PC-3 (cell line): ENCODE measurements at places on chromosomes 5 and 9. TPM values are rescaled to one million over a fixed set of nuclear protein-coding genes. Genes with fewer than 3 reads are reported as not detected.

DNA sequence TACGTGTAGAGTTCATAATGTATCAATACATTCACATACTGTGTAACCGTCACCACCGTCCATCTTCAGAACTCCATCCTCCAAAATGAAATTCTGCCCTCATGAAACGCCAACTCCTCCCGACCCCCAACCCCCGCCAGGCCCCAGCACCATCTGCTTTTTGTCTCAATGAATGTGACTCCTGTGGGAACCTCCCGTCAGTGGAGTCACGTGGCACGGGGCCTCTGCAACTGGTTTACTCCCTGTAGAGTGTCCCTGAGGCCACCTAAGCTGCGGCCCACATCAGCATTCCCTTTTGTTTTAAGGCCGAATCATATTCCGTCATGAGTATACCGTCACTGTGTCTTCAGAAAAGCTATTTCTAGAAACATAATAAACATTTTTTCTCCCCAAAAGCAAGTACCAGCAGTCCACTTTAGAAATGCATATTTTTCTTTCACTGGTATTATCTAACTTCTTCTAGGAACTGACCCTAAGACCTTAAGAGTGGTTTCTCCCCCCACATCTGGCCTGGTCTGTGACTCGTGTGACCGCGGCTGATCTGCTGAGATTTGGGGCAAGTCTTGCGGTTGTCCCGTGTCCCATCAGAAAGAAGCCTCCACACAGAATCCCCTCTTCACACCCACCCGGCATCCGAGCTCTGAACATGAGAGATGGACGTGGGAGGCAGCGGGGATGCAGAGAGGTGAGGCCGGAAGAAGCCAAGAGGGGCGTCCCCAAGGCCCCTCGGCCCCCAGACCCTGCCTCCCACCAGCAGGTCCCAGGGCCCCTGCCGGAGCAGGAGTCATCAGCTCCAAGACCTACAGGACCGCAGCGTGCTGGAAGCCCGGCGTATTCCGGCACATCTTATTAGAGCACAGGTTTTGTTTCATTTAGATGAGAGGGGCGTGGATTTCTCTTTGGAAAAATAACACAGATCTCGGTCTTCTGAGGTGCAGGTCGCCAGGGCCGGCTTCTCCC, 38.3 kb downstream of the SLC6A3 start:
- no peak overlapping the region for H3K4me3 ChIP-seq
- no peak for DNase-seq
- H3K27ac ChIP-seq = no peak overlapping the region
- H3K4me1 ChIP-seq = no peaks in the 10 kb centered on the region

- peak; percentile 75 for DNase-seq
- no peak overlapping the region for H3K4me3 ChIP-seq
- no peaks in the 10 kb centered on the region for H3K27me3 ChIP-seq
- H3K27ac ChIP-seq = no peak overlapping the region
These were observed 33.6 kb downstream of the ERMP1 start for GRCh38 chr9:5799314-5799713.

DNA sequence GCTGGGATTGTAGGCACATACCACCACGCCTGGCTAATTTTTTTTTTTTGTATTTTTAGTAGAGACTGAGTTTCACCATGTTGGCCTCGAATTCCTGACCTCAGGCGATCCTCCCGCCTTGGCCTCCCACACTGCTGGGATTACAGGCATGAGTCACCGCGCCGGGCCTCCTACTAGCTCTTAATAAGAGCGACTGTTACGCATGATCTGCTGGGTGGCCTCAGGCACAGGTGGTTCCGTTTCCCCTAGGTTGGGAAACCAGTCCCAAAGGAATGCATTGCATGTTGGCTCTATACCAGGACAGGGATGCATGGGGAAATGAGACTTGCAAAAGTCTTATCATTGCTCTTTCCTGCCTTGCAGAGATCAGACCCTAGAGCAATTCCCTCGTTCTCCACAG, 184.7 kb upstream of the PPP1R26 start:
- H3K4me3 ChIP-seq = no peak overlapping the region
- H3K36me3 ChIP-seq = no peaks in the 10 kb centered on the region
- H3K4me1 ChIP-seq = no peaks in the 10 kb centered on the region
- no peak overlapping the region for H3K27ac ChIP-seq
- H3K27me3 ChIP-seq = peaks cover 58% of the 10 kb centered on the region

- no peak overlapping the region for H3K27ac ChIP-seq
- H3K27me3 ChIP-seq = no peaks in the 10 kb centered on the region
- no peaks in the 10 kb centered on the region for H3K36me3 ChIP-seq
- H3K4me1 ChIP-seq = peaks cover 15% of the 10 kb centered on the region
These were observed 18.0 kb upstream of the PRR16 start for GRCh38 chr5:120446068-120446492.

- H3K36me3 ChIP-seq = no peaks in the 10 kb centered on the region
- H3K4me1 ChIP-seq = no peaks in the 10 kb centered on the region
- no peak overlapping the region for H3K27ac ChIP-seq
- no peaks in the 10 kb centered on the region for H3K27me3 ChIP-seq
- DNase-seq = no peak
- no peak overlapping the region for H3K4me3 ChIP-seq
These were observed 47.0 kb downstream of the CRB2 start for GRCh38 chr9:123402981-123403509.

GRCh38 chr9:114109124-114109523, 10.0 kb upstream of the KIF12 start:
- DNase-seq = no peak
- H3K4me1 ChIP-seq = peaks cover 19% of the 10 kb centered on the region
- H3K27ac ChIP-seq = no peak overlapping the region
- no peak overlapping the region for H3K4me3 ChIP-seq

DNA sequence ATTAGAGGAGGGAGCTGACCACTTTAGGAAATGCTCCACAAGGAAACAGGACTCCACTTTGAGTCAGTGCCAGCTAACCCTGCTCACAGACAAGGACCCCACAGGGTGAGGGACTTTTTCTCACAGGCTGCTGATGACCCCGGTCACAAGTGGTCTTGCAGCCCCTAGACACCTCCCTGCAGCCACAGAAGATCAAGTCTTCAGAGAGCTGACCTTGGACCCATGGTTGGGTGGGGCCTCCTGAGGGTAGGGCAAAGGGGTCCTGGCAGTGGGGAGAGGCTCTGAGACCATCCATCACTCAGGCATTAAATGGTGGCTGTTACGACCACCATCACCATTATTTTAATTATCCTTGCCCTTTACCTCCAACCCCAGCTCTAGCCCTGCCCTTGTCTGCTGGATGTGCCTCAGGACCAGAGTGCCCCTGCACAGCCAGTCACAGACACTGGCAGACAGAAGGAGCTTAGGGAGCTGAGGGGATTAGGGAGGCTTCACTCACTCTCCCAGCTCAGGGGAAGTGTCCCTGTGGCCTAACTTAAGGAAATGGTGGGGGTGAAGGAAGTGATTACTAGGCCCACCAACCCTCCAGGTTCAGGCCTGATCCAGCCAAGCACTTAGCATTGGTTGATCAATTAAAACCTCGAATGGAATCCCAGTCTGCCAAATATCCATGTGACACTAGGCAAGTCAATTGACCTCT, 1.6 kb downstream of the ACSL6 start:
- no peaks in the 10 kb centered on the region for H3K36me3 ChIP-seq
- no peak overlapping the region for H3K27ac ChIP-seq
- no peaks in the 10 kb centered on the region for H3K4me1 ChIP-seq
- H3K27me3 ChIP-seq = no peaks in the 10 kb centered on the region
- no peak overlapping the region for H3K4me3 ChIP-seq

- no peak overlapping the region for H3K27ac ChIP-seq
- H3K27me3 ChIP-seq = no peaks in the 10 kb centered on the region
- no peak overlapping the region for H3K4me3 ChIP-seq
- no peak for DNase-seq
These were observed 9.9 kb upstream of the SPARC start for GRCh38 chr5:151696470-151697061.

DNA sequence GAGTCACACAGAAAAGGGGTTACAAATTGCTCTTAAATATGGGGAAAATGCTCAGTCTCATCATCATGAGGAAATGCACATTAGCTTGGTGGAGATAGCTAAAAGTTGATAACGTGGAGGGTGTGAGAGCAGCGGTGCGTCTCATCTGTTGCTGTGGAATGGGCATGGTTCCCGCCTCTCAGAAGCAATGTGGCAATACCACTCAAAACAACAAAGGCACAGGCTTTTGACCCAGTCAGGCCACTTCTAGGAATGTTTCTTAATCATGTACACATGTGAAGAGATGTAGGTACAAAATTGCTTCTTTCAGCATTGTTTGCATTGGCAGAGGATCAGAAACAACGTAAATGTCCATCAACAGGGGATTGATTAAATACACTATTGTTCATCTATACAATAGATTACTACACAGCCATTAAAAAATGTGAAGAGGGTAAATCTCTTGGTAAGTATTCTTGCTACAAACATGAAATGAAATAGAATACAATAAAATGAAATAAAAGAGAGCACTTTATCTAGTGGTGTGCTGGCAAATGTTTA, 212.6 kb upstream of the MSX2 start:
- no peak overlapping the region for H3K4me3 ChIP-seq
- no peaks in the 10 kb centered on the region for H3K36me3 ChIP-seq
- DNase-seq = no peak
- H3K27me3 ChIP-seq = no peaks in the 10 kb centered on the region

- DNase-seq = no peak
- no peak overlapping the region for H3K4me3 ChIP-seq
- H3K36me3 ChIP-seq = no peaks in the 10 kb centered on the region
These were observed 611.8 kb downstream of the BNC2 start for GRCh38 chr9:16258708-16259107.

GRCh38 chr9:85425153-85425611, 316.6 kb downstream of the AGTPBP1 start:
- no peak overlapping the region for H3K4me3 ChIP-seq
- DNase-seq = peak; percentile 75
- H3K4me1 ChIP-seq = peaks cover 8% of the 10 kb centered on the region
- no peak overlapping the region for H3K27ac ChIP-seq
- no peaks in the 10 kb centered on the region for H3K36me3 ChIP-seq

GRCh38 chr9:94693485-94694204, 32.9 kb upstream of the AOPEP start:
- no peaks in the 10 kb centered on the region for H3K36me3 ChIP-seq
- no peaks in the 10 kb centered on the region for H3K27me3 ChIP-seq
- no peak overlapping the region for H3K4me3 ChIP-seq
- DNase-seq = no peak
- H3K27ac ChIP-seq = no peak overlapping the region
- peaks cover 9% of the 10 kb centered on the region; the same call in 1 of the 2 replicates for H3K4me1 ChIP-seq

- no peaks in the 10 kb centered on the region for H3K27me3 ChIP-seq
- no peak overlapping the region for H3K27ac ChIP-seq
- H3K4me3 ChIP-seq = no peak overlapping the region
- H3K36me3 ChIP-seq = no peaks in the 10 kb centered on the region
- DNase-seq = no peak
- H3K4me1 ChIP-seq = no peaks in the 10 kb centered on the region
These were observed 249.7 kb upstream of the MAP3K1 start for GRCh38 chr5:56565644-56566043.

- no peak overlapping the region for H3K27ac ChIP-seq
- no peak overlapping the region for H3K4me3 ChIP-seq
- no peaks in the 10 kb centered on the region for H3K36me3 ChIP-seq
- DNase-seq = no peak
- no peaks in the 10 kb centered on the region; the same call in 1 of the 2 replicates for H3K27me3 ChIP-seq
- H3K4me1 ChIP-seq = no peaks in the 10 kb centered on the region
These were observed 430.9 kb downstream of the DMAC1 start for GRCh38 chr9:7368410-7369292.

DNA sequence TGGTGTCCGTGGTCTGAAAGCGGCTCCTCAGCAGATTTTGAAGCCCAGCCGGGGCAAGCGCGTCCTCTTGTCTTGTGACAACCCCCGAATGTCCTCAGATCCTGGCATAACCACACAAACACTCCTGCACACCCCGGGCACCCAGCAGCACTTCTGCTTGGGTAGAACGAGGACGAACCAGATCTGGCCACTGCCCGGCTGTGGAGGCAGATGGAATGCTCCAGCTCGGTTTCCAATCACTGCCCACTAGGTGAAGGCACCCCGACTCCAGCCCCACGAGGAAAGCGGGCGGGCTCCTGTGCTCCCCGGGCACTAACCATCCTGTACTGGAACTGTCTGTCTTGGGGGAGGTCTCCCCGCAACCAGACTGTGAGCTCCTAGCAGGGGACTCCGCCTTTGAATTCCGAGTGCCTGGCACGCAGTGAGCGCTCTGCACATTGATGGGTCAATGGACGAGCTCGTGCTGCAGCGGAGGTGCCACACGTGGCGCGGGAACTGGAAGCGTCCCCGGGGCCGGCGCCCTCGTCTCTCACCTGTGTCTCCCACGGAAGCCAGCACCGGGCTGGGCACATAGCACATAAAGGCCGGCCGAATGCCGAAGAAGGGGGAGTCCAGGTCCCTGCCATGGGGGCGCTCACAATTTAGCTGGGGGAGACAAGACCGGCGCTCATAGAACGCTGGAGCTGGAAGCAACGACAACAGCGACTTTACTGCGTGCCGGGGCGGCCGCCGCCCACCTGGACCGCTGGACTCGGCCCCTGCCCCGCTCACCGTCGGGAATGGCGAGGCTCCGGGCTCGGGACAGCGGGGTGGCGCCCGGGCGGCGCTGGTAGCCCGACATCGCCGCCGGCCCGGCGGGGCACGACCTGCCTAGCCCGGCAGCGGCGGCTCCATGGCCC, 608 bp downstream of the ENTR1 start:
- H3K4me1 ChIP-seq = peaks cover 18% of the 10 kb centered on the region; the same call in 1 of the 2 replicates
- peak; percentile 38 for DNase-seq
- H3K4me3 ChIP-seq = peak overlapping the region; percentile 81
- H3K36me3 ChIP-seq = peaks cover 20% of the 10 kb centered on the region
- peak overlapping the region; percentile 29; the same call in 1 of the 2 replicates for H3K27ac ChIP-seq

DNA sequence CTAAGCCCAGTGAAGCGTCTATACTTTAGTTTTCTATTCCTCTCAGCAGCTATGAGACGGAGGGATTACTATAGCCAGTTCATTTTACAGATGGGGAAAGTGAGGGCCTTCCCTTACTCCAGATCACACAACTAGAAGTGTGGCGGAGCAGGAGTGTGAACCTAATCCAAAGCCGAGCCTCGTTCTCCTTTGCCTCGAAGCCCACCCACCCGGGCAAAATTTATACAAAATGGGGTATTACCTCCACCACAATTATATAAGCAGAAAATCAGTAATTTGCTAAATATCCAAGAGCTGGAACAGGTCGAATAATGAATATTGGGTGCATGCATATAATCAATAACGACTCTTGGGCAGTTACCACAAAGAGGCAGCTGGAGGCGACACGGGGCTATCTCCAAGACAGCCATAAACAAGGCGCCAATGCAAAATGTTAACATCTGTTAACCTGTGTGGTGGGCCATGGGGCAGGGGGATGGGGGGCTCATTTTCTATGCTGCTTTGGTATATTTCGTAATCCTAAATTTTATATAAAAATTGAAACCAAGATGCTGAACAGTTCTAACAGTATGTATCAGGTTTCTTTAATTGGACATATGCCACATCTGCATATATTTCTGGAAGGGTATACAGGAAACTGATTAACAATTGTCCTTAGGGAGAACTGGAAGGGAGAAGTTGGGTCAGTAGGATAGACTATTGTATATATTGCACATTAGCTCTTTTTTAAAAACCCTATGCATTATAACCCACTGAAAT, 1.2 kb upstream of the RNF44 start:
- H3K4me3 ChIP-seq = peak overlapping the region; percentile 93
- peaks cover 48% of the 10 kb centered on the region for H3K4me1 ChIP-seq
- H3K27me3 ChIP-seq = no peaks in the 10 kb centered on the region

Gene STING1
- total RNA-seq = 6.5 and 12.6 TPM in 2 replicates

Gene TAL2
- total RNA-seq = not detected in 2 replicates

Gene CCL28
- 8.1 and 8.5 TPM in 2 replicates for total RNA-seq

Gene CCDC112
- total RNA-seq = 6.9 and 7.2 TPM in 2 replicates

Gene INSYN2B
- 1.1 and 1.5 TPM in 2 replicates for total RNA-seq

Gene GRXCR2
- total RNA-seq = not detected in 2 replicates

Gene ZNF883
- total RNA-seq = not detected in 2 replicates

Gene ZCCHC10
- total RNA-seq = 3.7 and 6.1 TPM in 2 replicates
